Heart left ventricle (tissue), 16 donors: ENCODE measurements at places on chromosomes 11 and 22. TPM values are rescaled to one million over a fixed set of nuclear protein-coding genes. Genes with fewer than 3 reads are reported as not detected.

GRCh38 chr11:115345361-115345760 is 158.9 kb downstream of the CADM1 start:
- no peaks in the 10 kb centered on the region for H3K4me1 ChIP-seq
- H3K36me3 ChIP-seq = no peaks in the 10 kb centered on the region
- H3K27ac ChIP-seq = no peak overlapping the region
- no peak for DNase-seq

DNA sequence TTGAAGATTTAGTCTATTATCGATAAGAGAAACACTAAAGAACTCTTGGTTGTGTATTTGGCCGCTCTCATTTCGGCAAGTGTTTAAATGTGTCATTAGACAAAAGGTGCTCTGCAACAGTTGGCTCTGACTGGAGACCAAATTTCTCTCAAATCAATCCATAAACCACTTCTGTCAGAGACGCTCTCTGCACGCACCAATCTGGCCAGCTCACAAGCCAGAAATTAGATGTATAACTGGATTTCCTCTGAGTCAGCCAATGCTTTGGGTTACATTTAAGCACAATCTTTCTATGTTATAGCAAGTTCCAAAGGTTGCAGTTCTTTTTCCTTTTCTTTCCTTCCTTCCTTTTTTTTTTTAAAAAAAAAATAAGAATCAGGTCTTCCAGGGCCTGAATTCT is 17.6 kb upstream of the PARVA start:
- no peaks in the 10 kb centered on the region for H3K27me3 ChIP-seq
- no peak overlapping the region for H3K4me3 ChIP-seq
- DNase-seq = no peak
- H3K27ac ChIP-seq = no peak overlapping the region

DNA sequence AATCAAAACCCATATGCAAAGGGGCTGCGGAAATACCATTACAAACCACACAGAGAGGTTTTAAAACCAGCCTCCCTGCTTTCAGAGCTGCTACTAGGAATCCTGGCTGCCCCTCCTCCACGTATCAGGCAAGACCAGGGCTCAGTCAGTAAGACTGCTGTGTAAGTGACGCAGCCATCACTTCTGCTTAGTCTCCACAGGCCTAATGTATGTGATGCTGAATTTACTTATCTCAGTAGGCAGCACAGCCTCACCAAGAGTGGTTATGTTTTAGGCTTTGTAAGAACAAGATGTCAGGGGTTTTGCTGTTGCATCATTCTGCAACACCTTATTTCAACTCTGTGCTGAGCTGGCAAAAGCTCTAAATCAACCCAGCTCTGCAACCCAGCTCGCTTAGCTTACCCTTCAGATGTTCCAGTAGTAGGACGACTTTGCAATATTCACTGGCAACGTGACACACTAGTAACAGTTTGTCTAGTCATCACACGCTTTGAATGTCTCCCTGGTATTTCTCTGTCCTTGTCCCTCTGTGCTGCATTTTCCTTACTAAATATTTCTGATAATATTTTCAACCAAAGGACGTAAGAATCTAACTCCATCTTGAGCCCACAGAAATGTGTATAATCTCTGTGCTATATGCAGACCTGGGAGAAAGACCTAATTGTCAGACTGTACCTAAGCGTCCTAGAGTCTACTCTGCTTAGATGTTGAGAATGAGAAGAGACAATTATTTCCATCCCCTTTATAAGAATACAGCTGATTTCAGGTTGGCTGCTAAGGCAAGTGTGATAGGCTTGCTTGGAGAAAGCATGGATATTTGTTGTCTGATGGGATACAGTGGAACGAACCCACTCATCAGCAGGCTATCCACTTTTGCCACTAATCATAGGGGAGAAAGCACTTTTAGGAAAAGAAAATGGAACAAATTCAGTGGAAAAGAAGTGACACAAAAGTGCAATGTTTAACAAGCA is 72.2 kb downstream of the LARGE2 start:
- H3K36me3 ChIP-seq = no peaks in the 10 kb centered on the region
- no peaks in the 10 kb centered on the region for H3K27me3 ChIP-seq
- peak overlapping the region; percentile 19 for H3K27ac ChIP-seq
- no peak for DNase-seq
- peaks cover 5% of the 10 kb centered on the region for H3K4me1 ChIP-seq
- H3K4me3 ChIP-seq = no peak overlapping the region

DNA sequence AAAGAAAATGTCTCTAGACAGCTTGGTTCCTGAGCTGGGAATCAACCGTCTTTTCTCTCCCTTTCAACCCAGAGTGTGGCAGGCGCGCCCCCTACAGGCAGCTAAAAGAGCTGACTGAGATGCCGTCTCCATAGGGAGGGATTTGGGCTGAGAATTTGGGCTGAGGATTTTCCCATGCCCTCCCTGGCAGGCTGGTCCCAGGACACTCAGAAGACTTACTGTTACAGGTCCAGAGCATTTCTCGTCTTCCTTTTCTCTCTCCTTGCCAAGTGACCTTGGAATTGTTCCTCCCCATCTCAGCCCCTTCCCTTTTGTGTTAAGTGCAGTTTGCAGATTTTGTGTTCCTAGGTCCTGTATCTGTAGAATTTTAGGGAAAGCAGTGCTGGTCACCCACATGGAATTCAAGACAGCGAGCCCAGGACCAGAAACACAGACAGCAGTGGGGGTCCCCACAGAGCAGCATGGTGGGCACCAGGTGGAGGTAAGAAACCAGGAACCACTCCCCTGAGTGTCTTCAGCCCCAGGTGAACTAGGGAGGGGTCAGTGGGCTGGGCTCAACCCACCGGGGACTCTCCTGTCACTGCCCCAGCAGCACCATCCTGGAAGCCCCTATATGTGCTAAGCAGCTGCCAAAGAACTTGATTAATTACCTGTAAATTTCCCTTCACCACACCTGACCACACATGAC is 9.9 kb upstream of the IGLL5 start:
- H3K36me3 ChIP-seq = no peaks in the 10 kb centered on the region
- no peaks in the 10 kb centered on the region for H3K4me1 ChIP-seq
- H3K4me3 ChIP-seq = no peak overlapping the region
- no peaks in the 10 kb centered on the region for H3K27me3 ChIP-seq

- H3K4me1 ChIP-seq = peaks cover 16% of the 10 kb centered on the region
- H3K36me3 ChIP-seq = no peaks in the 10 kb centered on the region
- H3K27ac ChIP-seq = peak overlapping the region; percentile 22
- H3K27me3 ChIP-seq = no peaks in the 10 kb centered on the region
- DNase-seq = no peak
- no peak overlapping the region for H3K4me3 ChIP-seq
Observed at GRCh38 chr11:87239001-87239400, 201.3 kb downstream of the TMEM135 start.

GRCh38 chr22:38403812-38404211 is 51.2 kb downstream of the KCNJ4 start:
- no peak overlapping the region for H3K27ac ChIP-seq
- no peak for DNase-seq
- no peaks in the 10 kb centered on the region for H3K36me3 ChIP-seq
- H3K4me3 ChIP-seq = no peak overlapping the region

GRCh38 chr11:111370902-111371578 is 8.0 kb downstream of the POU2AF1 start:
- no peak overlapping the region for H3K4me3 ChIP-seq
- H3K27me3 ChIP-seq = no peaks in the 10 kb centered on the region
- no peaks in the 10 kb centered on the region for H3K4me1 ChIP-seq
- no peak for DNase-seq
- no peaks in the 10 kb centered on the region for H3K36me3 ChIP-seq
- H3K27ac ChIP-seq = no peak overlapping the region

DNA sequence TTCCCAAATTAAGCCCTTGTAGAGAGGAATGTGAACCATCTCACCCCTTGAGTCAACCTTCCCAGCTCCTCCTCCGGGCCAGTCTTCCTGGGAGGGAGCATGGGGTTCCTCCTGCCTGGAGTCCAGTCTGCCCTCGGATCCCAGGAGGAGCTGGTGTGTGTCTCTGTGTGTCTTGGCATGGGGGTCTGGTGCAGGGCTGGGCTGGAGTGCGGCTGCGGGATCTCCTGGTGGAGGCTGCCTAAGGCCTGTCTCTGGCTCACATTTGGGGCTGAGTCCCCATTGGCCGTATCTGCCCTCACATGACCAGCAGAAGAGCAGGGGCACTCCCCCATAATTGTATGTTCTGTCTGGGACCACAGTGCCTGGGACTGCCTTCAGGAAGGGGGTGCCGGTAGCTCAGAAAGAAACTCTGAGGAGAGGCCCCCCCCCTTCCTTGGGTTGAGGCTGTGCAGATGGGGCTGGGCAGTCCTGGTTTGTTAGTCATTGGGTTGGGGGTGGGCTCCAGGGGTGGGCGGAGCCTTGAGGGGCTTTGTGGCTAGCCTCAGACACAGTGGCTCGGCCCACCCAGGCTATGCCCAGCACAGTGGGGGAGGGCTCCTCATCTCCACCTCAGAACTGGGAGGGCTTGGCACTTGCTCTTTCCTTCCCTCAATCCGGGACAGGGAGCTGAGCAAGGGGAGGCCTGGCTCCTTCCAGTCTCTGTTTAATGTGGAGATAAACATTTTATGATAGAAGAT is 2.9 kb downstream of the C1QTNF5 start:
- no peaks in the 10 kb centered on the region for H3K27me3 ChIP-seq
- H3K4me3 ChIP-seq = no peak overlapping the region
- H3K4me1 ChIP-seq = peaks cover 54% of the 10 kb centered on the region

GRCh38 chr11:75068993-75069392 is 27.7 kb downstream of the OR2AT4 start:
- no peak overlapping the region for H3K27ac ChIP-seq
- no peak overlapping the region for H3K4me3 ChIP-seq
- H3K27me3 ChIP-seq = no peaks in the 10 kb centered on the region
- no peaks in the 10 kb centered on the region for H3K36me3 ChIP-seq
- no peak for DNase-seq

- H3K27ac ChIP-seq = peak overlapping the region; percentile 39
- no peak overlapping the region for H3K4me3 ChIP-seq
- peak; percentile 76 for DNase-seq
- H3K4me1 ChIP-seq = peaks cover 19% of the 10 kb centered on the region
Observed at GRCh38 chr11:113603277-113604059, 102.6 kb downstream of the TMPRSS5 start.

The VSTM5 gene
- 0.04 TPM for polyA plus RNA-seq

The PKDREJ gene
- polyA plus RNA-seq = 0.03 TPM
